ENCODE measurements at places on chromosomes 11 and 22.

DNA sequence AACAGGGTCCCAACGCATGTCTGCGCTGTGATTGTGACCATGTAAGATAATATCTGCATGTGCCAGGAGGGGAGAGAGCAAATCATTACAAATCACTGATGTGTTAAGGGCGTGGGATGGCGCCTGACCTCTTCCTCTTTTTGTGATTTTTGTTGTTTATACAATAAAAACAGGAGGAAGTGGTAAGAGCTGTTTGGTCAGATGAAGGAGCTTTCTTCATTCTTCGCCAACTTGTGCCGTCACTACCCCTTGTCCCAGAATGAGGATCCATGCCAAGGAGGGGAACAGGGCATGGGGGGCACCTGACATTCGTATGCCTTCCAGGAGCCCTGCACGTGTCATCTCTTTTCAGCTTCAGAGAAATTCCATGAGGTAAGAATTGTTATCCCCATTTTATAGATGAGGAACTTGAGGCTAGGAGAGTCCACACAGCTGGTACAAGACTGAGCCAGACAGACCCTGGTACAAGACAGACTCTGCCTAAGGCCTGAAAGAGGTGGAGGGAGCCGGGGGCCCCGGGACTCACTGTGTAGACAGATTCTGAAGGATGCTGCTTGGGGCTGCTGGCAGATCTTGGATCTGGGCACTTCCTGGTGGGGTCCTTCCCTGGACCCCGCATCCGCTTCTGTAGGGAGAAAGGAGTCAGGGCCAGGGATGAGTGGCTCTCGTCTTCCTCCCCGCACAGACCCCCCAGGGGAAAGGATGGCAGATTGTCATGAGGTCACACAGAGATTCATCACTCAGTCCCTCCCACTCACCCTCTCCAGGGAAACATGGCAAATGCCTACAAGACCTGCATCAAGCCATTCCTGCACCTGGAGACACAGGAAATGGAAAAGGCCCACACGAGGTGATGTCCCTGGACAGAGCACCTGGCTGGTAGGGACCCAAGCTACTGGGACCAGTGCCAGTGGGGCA, 34.6 kb downstream of the NFAM1 start:
- no peak for DNase-seq

GRCh38 chr22:28105988-28106387, 186.9 kb upstream of the PITPNB start:
- no peak for DNase-seq

DNA sequence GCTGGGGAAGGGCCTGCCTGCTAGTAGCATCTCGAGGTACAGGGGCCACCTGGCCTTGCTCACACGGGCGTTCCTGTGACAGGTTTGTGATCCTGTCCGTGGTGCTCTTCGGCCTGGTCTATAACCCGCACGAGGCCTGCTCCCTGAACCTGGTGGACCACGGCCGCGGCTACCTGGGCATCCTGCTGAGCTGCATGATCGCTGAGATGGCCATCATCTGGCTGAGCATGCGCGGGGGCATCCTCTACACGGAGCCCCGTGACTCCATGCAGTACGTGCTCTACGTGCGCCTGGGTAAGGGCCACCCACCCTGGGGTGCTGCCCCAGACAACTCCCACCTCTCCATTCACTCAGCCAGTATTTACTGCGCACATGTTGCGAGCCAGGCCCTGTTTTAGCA, 31.8 kb upstream of the MYRF start:
- no peak for DNase-seq

DNA sequence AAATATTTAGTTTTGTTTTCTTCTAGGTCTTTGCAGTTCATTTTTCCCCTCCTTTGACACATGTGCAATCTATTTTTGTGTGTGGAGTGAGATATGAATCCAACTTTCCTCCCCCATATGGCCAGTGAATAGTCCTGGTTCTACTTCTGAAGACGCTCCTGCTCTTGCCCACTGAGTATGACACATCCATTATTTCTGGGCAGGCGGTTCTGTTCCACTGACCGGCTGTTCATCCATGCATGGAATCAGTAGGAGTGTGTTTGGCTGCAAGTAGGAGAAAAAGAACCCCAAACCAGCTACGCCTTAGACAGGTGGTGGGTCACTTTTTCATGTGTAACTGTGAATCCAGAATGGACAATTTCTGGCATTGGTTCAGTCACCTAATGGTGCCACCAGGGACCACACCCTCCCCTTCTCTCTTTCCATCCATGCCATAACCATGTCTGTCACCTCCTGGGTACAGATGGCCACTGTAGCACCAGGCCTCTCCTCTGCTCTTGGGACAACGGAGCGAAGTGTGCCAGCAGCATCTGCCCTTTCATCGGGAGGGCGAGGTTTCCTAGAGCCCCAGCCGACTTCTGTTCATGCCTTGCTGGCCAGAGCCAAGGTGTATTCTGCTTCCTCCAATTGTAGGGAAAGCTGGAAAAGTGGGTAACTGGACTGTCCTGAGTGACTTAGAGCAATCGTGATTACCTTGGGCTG, 67.4 kb upstream of the SLC22A12 start:
- no peak for DNase-seq

DNA sequence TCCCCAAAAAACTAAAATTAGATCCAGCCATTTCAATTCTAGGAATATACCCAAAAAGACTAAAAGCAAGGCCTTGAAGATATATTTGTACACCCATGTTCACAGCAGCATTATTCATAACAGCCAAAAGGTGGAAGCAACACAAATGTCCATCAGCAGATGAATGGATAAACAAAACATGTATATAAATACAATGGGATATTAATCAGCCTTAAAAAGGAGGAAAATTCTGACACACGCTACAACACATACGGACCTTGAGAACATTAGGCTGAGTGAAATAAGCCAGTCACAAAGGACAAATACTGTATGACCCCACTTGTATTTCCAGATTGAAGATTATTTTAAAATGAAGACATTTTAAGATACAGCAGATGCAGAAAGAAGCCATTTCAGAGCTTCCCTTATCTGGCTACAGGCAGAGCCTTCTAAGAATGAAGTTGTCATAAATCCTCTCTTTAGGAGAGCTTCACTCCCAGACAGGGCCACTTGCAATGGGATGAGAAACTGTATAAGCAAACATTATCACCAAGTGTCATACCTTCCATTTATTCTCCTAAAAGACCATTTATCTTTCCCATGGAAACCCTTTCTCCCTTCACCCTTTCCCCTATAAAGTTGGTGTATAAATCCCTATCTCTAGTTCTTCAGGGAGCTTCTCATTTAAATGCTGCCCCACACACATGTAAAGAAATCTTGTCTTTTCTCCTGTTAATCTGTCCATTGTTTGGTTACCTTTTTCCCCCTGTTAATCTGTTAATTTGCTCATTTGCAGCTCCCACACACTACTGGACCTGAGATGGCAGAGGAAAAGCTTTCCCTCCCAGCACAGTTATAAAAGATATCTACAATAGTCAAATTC, 19.3 kb upstream of the TOP3B start:
- no peak for DNase-seq

- DNase-seq, result no peak
Measured at GRCh38 chr22:48868554-48868953, 959.1 kb downstream of the BRD1 start.

- peak; percentile 97 for DNase-seq
Measured at GRCh38 chr22:38705235-38706100, at the start of gene GTPBP1. Gene GTPBP1, plus strand, starts transcription at chr22:38705944. Its CDS starts 12 bp downstream, at chr22:38705956.

DNA sequence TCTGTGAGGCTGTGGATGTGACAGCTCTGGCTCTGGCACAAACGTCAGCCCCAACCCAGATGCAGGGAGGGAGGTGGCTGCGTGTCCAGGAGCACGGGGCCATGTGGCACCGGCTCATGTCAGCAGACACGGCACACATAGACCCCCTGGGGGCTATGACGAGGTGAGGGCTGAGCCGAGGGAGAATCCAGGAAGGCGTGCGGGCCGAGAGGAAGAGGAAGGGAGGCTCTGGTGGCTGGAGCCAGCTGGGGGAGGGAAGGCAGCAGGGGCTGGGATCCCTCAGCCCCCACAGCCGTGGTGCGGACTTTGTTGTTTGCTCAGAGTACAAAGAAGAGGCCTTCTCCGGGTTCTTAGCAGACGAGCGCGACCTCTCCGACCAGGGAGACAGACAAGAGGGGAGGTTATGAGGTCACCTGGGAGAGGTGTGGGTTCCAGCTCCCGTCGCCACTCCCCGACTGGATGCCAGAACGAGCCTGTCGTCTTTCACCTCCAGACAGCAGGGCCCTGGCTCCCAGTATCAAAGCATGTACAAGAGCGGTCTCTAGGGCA, 46.1 kb downstream of the CDKN1C start:
- DNase-seq, result no peak

- DNase-seq, result no peak
Measured at GRCh38 chr11:32430568-32431381, 4.6 kb downstream of the WT1 start.

- DNase-seq, result no peak
Measured at GRCh38 chr11:122663764-122664163, 8.2 kb downstream of the UBASH3B start.

DNA sequence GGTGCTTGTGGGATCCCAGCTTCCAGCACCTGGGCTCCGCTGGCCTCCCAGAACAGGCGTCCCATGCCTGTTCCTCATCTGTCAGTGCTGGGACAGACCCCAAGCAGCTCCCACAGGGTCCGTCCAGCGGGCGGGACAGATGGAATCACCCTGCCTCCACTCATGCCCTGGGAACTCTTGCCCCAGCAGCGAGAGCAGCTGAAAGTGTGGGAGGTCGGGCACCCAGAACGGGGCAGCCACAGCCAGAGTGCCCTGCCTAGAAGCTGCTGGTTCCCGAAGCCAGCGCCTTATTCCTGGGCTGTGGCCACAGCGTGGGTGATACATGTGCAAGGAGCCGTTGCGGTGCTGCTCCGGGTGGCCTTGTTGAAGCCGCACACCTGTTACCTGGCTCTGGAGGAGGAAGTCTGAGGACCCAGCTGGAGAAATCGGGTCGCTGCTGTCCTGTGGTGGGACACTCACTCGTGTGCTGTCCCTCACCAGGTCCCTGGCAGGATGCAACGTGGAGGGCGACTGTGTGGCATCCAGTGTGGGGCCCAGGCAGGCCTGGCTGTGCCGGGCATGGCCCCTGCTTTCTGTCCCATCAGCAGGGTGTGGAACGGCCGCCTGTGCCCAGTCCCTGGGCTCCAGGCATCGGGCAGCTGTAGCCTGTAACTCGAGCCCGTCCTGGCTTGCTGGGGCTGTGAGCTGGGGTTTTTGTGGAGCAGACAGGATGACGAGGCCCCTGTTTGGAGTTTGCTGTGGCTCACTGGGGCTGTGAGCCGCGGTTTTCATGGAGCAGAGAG, 16.2 kb downstream of the GRAMD4 start:
- no peak for DNase-seq

- no peak for DNase-seq
Measured at GRCh38 chr11:81870066-81870412, 863.6 kb downstream of the FAM181B start.

GRCh38 chr11:102004220-102004619, 43.0 kb upstream of the CFAP300 start:
- DNase-seq, result no peak

DNA sequence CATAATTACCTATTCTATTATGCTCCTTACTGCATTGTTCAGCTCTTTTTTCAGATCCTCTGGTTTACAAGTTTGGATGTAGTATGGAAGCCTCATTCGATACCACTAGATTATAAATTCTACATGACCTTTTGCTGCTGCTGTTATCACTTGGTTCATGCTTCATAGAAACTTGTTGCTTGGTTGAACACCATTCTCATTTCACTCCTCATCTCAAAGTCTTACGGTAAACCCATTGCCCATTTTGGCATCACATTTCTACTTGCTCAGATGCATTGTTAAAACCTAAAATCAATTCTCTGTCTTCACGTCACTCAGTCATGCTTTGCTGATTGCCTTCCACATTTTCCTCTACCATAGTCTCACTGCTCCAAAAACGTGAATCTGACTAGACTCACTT, 155.5 kb upstream of the DDI1 start:
- no peak for DNase-seq

DNA sequence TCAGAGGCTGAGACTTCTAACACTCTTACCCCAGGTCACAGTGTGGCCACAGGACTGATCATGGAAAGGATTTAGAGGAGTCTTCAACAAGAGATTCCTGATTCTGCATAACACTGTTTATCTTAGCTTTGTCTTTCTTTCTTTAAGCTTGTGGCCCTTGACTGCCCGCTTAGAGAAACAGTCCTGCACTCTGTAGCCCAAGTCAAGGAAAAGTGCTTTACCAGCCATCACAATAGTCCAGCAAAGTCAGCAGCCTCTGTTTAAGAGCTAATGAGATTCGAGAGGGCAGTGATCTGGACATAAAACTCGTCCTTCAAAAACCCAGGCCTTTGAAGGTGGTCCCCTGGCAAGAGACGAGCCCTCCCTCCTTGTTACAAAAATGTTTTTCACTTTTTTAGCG, 30.0 kb downstream of the PRDM10 start:
- DNase-seq, result no peak

DNA sequence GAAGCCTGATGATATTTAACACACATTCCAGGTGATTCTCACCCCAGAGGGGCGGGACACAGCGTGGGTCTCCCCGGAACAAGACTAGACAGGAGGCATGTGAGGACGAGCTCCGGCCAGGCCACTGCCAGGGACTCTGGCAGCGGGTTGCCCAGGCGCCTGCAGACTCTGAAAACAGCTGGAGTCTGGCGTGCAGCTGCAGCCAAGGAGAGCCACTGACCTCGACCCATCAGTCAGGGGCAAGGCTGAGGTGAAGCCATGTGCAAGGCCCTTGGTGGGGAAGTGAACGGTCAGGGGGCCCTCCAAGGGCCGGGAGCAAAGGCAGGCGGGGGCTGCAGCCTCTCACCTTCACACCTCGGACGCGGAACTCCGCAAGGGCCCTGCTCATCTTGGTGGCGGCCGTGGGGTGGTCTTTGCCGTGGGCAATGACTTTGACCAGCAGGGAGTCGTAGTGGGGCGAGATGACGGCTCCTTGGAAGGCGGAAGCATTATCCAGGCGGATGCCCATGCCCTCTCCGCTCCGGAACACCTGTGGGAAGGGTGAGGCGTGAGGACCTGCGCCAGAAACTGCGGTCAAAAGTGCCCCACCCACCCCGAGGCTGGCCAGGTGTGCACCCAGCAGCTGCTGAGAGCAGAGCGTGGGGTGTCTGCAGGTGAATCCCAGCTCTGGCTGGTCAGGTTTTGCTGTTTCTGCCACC, 6.7 kb downstream of the LRFN4 start:
- no peak for DNase-seq

- no peak for DNase-seq
Measured at GRCh38 chr11:13118650-13119049, 109.5 kb downstream of the RASSF10 start.

- no peak for DNase-seq
Measured at GRCh38 chr11:107293677-107294344, 163.8 kb downstream of the CWF19L2 start.

- DNase-seq, result peak; percentile 47
Measured at GRCh38 chr11:121452609-121453150, at the start of gene SORL1-AS1. Gene SORL1-AS1, minus strand, starts transcription at chr11:121452967.
